ENCODE measurements at places on chromosomes 7 and 10.

GRCh38 chr7:4792537-4793126, 17.2 kb downstream of the AP5Z1 start:
- DNase-seq: no peak

GRCh38 chr10:35644050-35644950, 2.2 kb upstream of the FZD8 start:
- DNase-seq: no peak

GRCh38 chr10:120477021-120477742, 20.2 kb downstream of the PLPP4 start:
- DNase-seq: no peak

DNA sequence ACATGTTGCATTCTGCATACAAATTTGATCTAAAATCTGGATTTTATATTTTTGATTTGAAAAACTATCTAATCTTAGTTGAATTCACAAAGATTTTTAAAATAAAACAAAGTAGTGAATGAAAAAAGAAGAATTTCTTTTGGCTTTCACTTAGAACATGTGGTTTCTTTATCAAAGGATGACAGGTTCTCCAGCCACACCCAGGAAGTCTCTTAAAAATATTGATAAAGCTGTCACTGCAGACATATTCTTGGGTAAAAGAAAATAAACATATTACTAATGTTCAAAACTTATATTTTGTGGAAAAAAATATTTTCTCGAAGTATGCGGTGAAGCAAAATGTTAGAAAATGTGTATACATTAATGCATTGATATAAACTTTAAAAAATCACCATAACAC, 44.3 kb downstream of the ARL4A start:
- no peak for DNase-seq

Measured in activated effector memory CD4-positive, alpha-beta T cell treated with Interleukin-2 at 50 U/mL for 16 hours (primary cell).